ENCODE measurements at places on chromosomes 5 and 9.

GRCh38 chr5:126921241-126922091 lies 108.9 kb downstream of the MARCHF3 start:
- DNase-seq: no peak

- no peak for DNase-seq
Observed at GRCh38 chr5:121862801-121863200, 11.1 kb downstream of the FTMT start.

- DNase-seq: no peak
Observed at GRCh38 chr9:97502222-97502983, 937 bp downstream of the TMOD1 start.

- DNase-seq: no peak
Observed at GRCh38 chr9:109248133-109248581, 72.7 kb downstream of the EPB41L4B start.

- no peak for DNase-seq
Observed at GRCh38 chr5:115855959-115856358, 14.2 kb downstream of the AP3S1 start.
